ENCODE measurements at places on chromosomes 5 and 9.

DNA sequence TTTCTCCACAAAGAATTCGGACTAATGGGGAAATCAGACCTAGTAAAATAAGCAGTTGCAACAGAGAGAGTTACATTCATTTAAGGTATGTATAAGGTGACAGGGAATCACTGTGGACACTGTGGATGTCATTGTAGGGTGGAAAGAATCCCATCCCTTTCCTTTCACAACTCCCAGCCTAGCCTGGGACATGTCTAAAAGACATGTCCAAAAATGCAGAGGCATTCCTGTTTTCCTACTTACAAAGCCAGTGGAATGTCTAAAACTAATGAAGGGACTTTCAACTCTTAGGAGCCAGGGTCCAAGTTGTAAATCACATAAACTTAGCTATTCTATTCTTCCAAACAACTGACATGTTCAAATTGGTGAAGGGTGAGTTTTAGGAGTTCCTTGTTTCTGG lies 511.0 kb downstream of the PRELID2 start:
- DNase-seq: no peak

- no peak for DNase-seq
Measured at GRCh38 chr5:39459071-39459470, 34.3 kb upstream of the DAB2 start.

GRCh38 chr5:95331358-95331757 lies 46.5 kb upstream of the MCTP1 start:
- DNase-seq: no peak

GRCh38 chr9:137236936-137237421 lies 4.1 kb upstream of the TUBB4B start:
- DNase-seq: no peak

- no peak for DNase-seq
Measured at GRCh38 chr9:69093471-69094103, 58.0 kb downstream of the FXN start.

GRCh38 chr9:37575921-37576721 lies at the start of gene FBXO10:
Gene FBXO10 (minus strand): TSS chr9:37576380. CDS start chr9:37541768, 34,612 bp downstream.
- no peak for DNase-seq

DNA sequence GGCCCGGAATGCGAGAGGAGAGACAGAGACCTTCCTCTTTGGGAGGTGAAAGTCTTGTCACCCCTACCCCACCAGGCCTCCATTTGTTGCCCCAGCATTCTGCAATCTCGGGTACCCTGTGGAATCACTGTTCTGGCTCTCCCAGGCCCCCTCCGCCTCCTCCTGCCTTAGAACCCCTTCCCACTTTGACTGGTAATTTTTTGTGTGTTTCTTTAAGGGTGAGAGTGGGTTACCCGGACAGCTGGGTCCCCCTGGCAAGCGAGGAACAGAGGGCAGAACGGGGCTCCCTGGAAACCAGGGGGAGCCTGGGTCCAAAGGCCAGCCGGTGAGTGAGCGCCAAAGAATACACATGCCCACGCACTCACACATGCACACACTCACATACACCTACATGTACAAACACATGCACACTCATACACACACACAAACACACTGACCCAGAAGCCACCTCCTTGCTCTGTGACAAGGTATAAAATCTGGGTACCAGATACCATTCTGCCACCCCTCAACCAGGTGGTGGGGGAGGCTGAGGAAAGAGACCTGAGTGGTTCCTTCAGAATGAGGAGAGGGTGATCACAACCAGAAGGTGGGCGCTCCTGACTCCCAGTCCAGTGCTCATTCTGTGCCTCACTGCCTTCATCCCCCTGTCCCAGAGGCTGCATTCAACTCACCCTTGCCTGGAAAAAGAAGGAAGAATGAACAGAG lies 30.9 kb upstream of the ORM1 start:
- no peak for DNase-seq

Measured in cerebellar nuclear complex (tissue), 1 donor.